ENCODE measurements at places on chromosomes 7 and 10.
A peak's percentile ranks its signal among the peaks of the same experiment; 100 is the strongest.

DNA sequence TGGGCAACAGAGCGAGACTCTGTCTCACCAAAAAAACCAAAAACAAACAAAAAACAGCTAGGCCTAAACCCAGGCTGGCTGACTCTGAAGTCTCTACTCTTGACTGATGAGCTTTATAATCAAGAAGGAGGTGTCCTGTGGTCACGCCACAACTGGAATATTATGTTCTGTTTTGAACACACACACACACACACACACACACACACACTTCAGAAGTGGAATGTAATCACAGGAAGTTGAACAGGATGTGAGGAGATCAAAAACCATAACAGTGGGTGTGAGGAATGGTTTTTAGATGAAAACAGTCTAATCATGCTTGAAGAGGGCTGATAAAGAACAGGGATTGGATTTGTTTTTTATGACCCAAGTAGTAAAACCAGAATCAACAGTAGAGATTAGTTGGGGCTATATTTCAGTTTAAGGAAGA is 51.1 kb upstream of the IL6 start:
- peak; percentile 41 for DNase-seq

- no peak for DNase-seq
Measured at GRCh38 chr10:11097686-11098085, 80.0 kb downstream of the CELF2 start.

- no peak for DNase-seq
Measured at GRCh38 chr7:7565018-7565680, 1.5 kb upstream of the MIOS start.

DNA sequence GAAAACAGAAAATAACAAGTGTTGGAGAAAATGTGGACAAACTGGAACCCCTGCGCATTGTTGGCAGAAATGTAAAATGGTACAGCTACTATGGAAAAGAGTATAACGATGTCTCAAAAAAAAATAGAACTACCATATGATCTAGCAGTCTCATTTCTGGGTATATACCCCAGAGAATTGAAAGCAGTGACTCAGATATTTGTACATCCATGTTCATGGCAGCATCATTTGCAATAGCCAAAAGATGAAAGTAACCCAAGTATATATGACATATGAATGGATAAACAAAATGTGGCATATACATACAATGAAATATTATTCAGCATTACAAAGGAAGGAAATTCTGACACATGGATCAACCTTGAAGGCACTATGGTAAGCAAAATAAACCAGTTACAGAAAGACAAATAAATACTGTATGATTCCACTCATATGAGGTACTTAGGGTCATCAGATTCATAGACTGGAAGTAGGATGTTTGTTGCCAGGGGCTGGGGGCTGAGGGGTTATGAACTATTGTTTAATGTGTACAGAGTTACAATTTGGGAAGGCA is 4.9 kb downstream of the NRCAM start:
- no peak for DNase-seq

All from fibroblast of skin of back (primary cell).